ENCODE measurements at places on chromosomes 1 and 21. TPM values are rescaled to one million over a fixed set of nuclear protein-coding genes. Genes with fewer than 3 reads are reported as not detected.

The LAD1 gene
- not detected for total RNA-seq

The VHLL gene
- total RNA-seq = 1.3 TPM

The PADI3 gene
- total RNA-seq = not detected

The PCBP3 gene
- 8.1 TPM for total RNA-seq

The CRB1 gene
- total RNA-seq = 58.2 TPM

The NES gene
- total RNA-seq = 29.7 TPM

The CRNN gene
- not detected for total RNA-seq
